Type B pancreatic cell (in vitro differentiated cells): ENCODE measurements at places on chromosomes 5 and 9. TPM values are rescaled to one million over a fixed set of nuclear protein-coding genes. Genes with fewer than 3 reads are reported as not detected.

DNA sequence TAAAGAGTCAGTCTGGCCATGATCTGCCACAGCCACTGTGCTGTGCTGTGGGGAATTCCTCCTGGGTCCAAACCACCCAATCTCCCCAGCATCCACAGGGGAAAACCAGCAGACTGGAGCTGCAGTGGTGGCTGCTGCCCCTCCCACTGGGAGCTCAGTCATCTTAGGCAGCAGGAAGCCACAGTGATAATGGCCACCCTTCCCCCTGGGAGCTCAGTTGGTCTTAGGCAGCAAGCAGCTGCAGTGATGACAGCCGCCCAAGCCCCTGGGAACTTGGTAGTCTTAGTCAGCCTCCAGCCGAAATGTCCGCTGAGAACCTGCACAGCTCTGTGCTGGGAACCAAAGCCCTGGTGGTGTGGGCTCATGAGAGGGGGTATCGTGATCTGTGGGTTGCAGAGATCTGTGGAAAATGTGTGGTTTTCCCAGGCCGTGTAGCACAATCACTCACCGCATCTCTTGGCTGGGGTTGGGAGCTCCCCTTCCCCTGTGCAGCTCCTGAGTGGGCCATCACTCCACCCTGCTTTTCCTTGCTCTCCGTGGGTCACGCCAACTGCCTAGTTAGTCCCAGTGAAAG is 38.4 kb upstream of the SMIM15 start:
- no peak for DNase-seq

DNA sequence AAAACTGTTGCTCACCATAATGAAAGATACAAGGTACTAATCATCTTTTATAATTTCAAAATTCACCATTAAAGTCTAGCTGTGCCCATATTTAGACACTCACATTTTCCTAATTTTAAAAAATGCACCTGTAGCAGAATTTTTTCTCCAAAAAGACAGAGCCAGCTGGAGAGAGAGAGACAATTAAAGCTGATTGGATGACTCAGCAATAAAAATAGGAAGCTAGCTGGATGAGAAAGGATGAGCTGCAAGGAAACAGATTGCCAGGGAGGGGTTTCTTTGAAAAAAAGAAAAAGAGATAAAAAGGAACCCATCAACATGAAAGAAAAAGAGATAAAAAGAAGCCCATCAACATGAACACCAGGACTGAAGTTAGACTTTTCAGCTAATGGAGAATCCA is 73.8 kb downstream of the HCN1 start:
- no peak for DNase-seq

DNA sequence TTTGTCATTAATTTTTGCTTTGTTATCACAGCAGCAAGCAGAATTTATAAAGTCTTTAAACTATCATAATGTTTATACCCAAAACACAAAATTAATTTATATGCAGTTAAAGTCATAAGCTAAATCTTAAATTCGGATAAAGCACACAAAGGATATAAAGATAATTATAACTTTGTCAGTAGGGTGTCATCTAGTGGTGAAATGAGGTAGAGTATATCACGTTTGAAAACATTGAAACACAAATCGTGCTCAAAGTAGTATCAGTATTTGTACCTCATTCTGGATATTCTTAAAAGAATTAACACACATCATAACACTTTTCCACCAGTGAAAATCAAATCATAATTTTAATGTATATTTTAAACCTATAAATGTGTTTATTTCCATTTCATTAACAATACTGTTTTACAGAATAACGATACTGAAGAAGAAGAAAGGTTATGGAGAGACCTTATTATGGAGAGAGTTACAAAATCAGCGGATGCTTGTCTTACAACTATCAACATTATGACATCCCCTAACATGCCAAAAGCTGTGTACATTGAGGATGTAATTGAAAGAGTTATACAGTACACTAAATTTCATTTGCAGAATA is 129.5 kb downstream of the NIPBL start:
- no peak for DNase-seq

GRCh38 chr5:65382582-65382981 is 99.1 kb downstream of the ADAMTS6 start:
- no peak for DNase-seq

The HRCT1 gene
- 0.40 TPM in 1 of 2 replicates, not detected in the other for total RNA-seq
